ENCODE measurements at places on chromosomes 6 and 20. TPM values are rescaled to one million over a fixed set of nuclear protein-coding genes. Genes with fewer than 3 reads are reported as not detected.

Gene MYMX
- polyA plus RNA-seq, result 0.42 TPM

DNA sequence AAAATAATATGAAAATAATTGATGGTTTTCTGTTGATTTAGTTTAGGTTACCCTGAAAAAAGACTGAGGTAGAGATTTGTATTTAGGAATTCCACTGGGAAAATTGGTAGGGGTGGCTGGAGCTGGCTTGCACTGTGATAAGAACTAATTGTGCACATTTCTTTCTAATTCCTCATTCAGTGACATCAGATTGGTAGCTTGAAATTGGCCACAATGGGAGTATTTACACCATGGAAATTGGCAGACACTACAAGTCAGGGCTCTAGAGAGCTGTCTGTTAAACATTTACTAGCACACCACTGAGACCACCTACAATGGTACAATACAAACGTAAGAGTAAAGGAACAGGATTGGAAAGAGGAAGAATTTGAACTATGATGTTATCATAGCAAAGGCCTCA lies 52.0 kb upstream of the ISM1 start:
- no peak for DNase-seq

- DNase-seq, result no peak
Measured at GRCh38 chr20:33054381-33054780, 678 bp downstream of the BPIFB3 start.

- no peak for DNase-seq
Measured at GRCh38 chr6:158468666-158469065, 91.2 kb upstream of the TMEM181 start.

- no peak for DNase-seq
Measured at GRCh38 chr6:150004101-150004782, 21.1 kb downstream of the RAET1L start.

- no peak for DNase-seq
Measured at GRCh38 chr6:129607581-129608186, 102.3 kb downstream of the ARHGAP18 start.

Measured in right renal cortex interstitium (tissue), 3 donors.